Melanocyte of skin (primary cell): ENCODE measurements at places on chromosomes 13 and 19. TPM values are rescaled to one million over a fixed set of nuclear protein-coding genes. Genes with fewer than 3 reads are reported as not detected.

BTBD2 gene
- total RNA-seq = 55.9 and 65.7 TPM in 2 replicates

ITGBL1 gene
- under 0.01 TPM in 1 of 2 replicates, not detected in the other for total RNA-seq

ZNF607 gene
- 2.8 and 4.7 TPM in 2 replicates for total RNA-seq

UHRF1 gene
- total RNA-seq = 6.9 and 12.4 TPM in 2 replicates

ZFR2 gene
- total RNA-seq = not detected in 2 replicates

DNAAF3 gene
- 1.9 and 2.7 TPM in 2 replicates for total RNA-seq

SIGLEC5 gene
- total RNA-seq = not detected in 2 replicates

ZNF285 gene
- total RNA-seq = 1.7 and 5.1 TPM in 2 replicates

OR10H1 gene
- not detected in 2 replicates for total RNA-seq

CCL25 gene
- not detected in 2 replicates for total RNA-seq
